ENCODE measurements at places on chromosomes 1 and 21. TPM values are rescaled to one million over a fixed set of nuclear protein-coding genes. Genes with fewer than 3 reads are reported as not detected.

The LCE1F gene
- not detected for total RNA-seq

The ATP6V0B gene
- total RNA-seq = 67.6 TPM

The RNF186 gene
- not detected for total RNA-seq

The ADGRB2 gene
- total RNA-seq = 0.54 TPM

The ZNF683 gene
- total RNA-seq = 1.3 TPM

The MEX3A gene
- total RNA-seq = 0.45 TPM

The WDR64 gene
- total RNA-seq = not detected

The CSMD2 gene
- not detected for total RNA-seq

The CLCA1 gene
- total RNA-seq = not detected

The ROR1 gene
- not detected for total RNA-seq

The LRIG2 gene
- 8.3 TPM for total RNA-seq

The NUP210L gene
- 0.07 TPM for total RNA-seq

The CAPN9 gene
- not detected for total RNA-seq

The COL6A1 gene
- 4.1 TPM for total RNA-seq

The DAB1 gene
- total RNA-seq = not detected

The ATAD3C gene
- total RNA-seq = 0.99 TPM

The INSRR gene
- 0.47 TPM for total RNA-seq

The MXRA8 gene
- total RNA-seq = 0.98 TPM

The PADI2 gene
- not detected for total RNA-seq

The NHLH1 gene
- 0.45 TPM for total RNA-seq

The FAM167B gene
- 0.38 TPM for total RNA-seq

The RGS1 gene
- 29.4 TPM for total RNA-seq

The S100A3 gene
- total RNA-seq = not detected

The RHD gene
- total RNA-seq = not detected

The FAAP20 gene
- total RNA-seq = 64.7 TPM

The VCAM1 gene
- 0.83 TPM for total RNA-seq

The COL8A2 gene
- 0.85 TPM for total RNA-seq

The KCNK2 gene
- not detected for total RNA-seq

The TCHHL1 gene
- total RNA-seq = not detected

The G0S2 gene
- 5.7 TPM for total RNA-seq

The FAM78B gene
- total RNA-seq = 0.20 TPM

The HRNR gene
- not detected for total RNA-seq

The SLAMF1 gene
- 65.9 TPM for total RNA-seq

The FTCD gene
- total RNA-seq = 0.85 TPM

The ATP1B1 gene
- total RNA-seq = 3.1 TPM

The ATP6V1G3 gene
- not detected for total RNA-seq
